ENCODE measurements at places on chromosomes 3 and 15.

DNA sequence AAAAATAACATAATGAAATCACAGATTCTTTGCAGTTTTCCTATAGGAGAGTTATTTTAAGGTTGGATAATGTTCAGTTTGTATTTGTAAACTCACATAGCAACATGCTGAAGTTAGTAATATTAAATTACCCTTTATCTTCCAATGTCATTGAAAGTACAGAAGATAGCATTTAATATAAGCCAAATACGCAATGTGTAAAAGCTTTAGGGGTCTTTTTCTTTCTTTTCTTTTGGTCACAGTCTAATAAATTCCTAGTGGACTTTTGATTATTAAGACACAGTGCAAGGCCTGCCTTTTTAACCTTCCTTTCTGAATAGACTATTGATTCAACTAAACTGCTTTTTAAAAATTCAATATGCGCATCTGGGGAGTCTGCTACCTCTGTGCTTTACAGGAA, 79.3 kb downstream of the OTOL1 start:
- DNase-seq = no peak

DNA sequence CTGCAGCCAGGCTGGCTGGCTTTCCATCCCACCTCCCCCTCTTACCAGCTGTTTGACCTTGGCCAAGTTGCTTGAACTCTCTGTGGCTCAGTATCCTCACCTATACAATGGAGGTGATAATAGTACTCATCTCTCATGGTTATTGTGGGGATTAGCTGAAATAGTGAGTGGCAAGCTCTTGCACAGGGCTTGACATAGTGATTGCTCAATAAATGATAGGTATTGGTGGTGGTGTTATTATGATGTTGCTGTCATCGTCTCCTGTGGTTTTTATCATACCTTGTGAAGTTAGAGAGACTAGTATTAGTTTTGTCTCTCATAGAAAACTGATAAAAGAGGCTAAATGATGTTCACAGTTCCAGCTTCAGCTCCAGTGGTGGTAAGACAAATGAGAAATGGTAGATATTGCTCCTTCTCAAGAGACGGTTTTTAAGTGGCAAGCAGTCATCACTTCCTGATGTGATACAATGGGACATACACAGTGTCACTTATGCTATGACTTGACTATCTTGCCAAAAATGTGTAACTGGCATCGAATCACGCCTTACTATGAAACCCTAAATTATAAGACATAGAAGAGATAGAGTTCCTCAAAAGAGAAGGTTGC, 12.1 kb upstream of the UBE2E1 start:
- no peak for DNase-seq

DNA sequence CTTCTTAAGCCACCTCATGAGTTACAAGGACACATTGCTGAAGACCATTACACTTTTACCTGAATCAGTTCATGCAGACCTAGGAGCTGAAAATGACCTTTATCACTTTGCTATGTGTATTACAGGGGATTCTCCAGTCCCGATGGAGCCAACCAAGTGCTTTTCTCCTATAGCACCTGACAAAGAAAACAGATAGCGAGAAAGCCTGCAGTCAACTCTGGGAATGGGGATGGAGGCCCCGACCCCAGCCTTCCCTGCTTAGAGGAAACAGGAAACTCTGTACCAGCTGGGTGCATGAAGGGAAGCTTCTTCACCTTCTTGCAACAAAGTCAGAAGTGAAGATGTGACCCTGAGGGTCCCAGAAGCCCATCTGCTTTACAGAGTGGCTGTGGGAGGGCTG, 168.3 kb upstream of the SEMA6D start:
- DNase-seq = no peak

GRCh38 chr3:10780922-10781321, 35.1 kb upstream of the SLC6A11 start:
- DNase-seq = no peak

GRCh38 chr3:123584284-123584987, 417 bp downstream of the HACD2 start:
- no peak for DNase-seq

DNA sequence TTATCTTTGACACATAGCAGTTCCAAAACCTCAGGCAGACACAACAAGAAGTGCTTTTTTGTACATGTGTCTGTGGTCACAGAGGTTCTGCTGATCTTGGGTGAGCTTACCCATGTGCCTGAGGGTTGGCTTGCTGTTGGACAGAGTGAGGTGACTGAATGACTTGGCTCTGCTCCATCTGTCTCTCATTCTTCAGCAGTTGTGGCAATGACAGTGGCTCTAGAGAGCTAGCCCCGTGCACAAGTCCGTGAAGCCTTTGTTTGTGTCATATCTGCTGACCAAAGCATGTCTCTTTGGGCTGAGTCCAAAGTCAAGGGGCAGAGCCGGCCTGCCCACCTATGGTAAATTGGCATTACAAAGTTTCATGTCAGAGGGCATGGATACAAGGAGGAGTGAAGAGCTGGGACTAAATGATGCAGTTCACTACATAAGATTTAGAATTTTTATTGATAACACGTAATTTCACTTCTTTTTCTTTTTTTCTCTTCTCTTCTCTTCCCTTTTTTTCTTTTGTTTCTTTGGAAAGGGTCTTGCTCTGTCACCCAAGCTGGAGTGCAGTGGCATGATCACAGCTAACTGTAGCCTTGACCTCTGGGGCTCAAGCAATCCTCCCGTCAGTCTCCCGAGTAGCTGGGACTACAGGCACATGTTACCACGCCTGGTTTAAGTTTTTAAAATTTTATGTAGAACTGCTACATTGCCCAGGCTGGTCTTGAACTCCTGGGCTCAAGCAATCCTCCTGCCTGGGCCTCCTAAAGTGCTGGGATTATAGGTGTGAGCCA, 77.9 kb downstream of the ITPR1 start:
- no peak for DNase-seq

DNA sequence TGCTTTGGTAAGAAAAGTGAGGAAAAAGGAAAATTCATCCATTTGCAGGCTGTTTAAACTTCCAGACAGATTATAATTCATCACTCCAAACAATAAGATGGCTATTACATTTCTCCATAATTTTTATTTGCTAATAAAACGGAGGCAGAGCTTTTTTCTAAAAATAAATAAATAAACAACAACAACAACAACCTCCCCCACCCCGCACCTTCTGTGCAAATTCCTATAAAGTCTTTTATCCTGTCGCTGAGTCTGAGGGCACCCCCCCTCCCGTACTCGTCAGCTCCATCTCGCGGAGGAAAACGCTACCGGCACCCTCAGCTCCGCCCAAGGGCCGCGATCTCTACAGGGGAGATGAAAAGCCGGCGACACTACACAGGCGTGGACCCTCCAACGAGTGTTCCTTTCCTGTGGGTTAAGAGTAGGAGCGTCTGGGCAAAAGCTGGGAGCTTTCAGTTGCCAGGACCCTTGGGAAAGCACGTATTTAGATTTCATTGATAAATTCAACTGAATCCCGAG, 1.0 kb upstream of the ATP1B3 start:
- DNase-seq = peak; percentile 74

DNA sequence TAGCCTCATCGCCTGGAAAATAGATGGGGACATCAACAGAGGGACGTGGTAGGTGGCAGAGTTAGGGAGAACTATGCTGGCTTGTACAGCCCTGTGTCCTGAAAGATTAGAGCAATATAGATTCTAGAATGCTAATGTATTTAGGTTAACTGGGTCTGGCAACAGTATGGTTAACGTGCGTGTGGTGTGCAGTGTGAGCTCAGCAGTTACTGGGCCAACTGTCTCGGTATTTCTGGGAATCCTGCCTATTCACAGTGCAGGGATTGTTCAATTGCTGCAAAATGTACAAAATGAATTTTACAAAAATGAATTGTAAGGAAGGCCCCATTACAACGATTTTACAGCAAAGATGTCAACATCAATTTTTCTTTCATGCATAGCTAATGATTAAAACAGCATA, 20.6 kb downstream of the MEIS2 start:
- DNase-seq = peak; percentile 84

DNA sequence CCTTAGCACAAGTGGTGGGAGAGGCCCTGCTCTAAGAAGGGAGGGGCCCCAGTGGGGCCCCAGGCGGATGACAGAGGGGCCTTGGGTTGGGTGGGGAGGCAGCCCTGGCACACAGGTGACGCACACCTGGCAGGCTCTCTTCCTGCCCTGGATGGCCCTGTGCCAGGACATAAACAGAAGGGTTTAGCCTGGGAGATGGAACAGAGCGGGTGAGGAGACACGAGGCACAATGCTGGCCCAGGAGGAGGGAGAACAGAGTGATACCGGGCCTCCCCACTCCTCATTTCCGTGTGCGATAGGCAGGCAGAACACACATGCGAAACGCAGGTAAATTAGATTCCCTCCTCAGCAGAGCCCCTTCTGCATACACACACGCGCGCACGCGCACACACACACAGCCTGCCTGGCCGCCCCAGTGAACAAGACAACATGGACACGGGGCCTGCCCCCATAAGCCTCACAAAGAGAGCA, 39.8 kb downstream of the IDH2 start:
- DNase-seq = no peak

DNA sequence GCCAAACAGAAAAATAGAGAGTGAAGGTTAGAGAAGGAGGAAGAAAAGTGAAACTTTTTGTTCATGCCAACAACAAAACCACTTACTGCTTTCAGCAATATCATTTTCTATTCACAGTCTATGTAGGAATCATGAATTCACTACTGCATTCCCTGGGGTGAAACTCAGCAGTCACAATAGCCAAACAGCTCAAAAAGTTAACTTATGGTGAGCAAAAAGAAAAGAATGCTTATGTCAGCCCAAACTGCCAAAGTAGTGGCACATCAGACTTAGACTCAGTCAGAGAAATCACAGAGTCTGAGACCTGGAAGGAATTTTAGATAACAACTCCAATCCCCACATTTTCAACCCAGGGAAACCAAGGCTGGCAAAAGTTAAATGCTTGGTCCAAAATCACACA, 238.7 kb upstream of the TMCO5A start:
- DNase-seq = peak; percentile 35

GRCh38 chr3:50605901-50606326, 5.7 kb downstream of the CISH start:
- DNase-seq = no peak

DNA sequence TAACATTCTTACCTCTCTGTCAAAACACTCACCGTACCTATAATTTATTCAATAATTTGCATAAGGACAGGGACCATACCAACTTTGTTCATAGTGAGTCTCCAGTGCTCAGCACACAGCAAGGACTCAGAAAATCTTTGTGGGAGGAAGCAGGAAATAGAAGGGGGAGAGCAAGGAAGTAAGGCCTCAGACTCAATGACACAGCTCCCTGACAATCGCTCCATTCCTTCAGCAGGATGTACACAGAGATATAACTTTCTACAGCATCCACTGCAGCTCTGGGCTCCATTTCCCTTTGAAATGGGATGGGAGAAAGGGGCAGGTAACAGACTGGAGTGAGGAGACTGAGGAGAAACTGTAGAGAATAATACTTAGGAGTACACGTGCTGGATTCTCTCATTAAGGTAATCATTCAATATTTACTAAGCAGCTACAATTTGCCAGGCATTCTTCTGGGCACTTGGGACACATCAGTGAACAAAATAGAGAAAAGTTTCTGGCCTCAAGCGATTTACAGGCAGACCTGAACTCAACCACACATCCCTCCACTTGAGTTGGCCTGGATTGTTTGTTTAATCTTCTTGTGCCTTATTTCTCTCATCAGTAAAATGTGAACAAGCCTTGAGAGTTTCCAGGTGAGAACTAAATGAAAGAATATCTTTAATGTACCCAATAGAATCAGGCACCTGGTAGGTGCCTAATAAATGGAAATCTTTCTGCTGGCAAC, 330.3 kb upstream of the THBS1 start:
- DNase-seq = no peak

DNA sequence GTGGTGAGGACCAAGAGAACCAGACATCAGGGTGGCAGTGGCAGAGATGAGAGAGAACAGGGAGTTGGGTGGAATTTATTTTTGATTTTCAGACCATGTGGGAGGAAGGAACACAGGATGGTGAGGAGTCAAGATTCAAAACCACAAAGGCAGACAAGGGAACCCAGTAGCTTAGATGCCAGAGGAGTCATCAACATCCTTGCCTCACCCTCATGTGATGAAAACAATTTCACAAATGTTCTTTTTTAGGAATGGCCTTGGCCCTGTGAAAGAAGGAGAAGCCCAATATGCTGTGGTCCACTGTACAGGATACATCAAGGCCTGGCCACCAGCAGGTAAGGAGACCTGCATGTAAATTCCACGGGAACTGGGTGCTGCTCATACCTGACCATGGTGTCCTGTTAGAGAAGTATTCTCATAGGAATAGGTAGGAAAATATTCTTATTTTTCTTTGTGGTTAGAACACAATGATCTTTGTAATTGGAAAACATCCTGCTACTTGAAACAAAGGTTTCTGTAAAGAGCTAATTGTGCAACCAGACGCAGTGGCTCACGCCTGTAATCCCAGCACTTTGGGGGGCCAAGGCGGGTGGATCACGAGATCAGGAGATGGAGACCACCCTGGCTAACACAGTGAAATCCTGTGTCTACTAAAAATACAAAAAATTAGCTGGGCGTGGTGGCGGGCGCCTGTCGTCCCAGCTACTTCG, 110.0 kb downstream of the ARNT2 start:
- DNase-seq = peak; percentile 75

Data from IMR-90 (cell line).